ENCODE measurements at places on chromosomes 4 and X.
A peak's percentile ranks its signal among the peaks of the same experiment; 100 is the strongest.

DNA sequence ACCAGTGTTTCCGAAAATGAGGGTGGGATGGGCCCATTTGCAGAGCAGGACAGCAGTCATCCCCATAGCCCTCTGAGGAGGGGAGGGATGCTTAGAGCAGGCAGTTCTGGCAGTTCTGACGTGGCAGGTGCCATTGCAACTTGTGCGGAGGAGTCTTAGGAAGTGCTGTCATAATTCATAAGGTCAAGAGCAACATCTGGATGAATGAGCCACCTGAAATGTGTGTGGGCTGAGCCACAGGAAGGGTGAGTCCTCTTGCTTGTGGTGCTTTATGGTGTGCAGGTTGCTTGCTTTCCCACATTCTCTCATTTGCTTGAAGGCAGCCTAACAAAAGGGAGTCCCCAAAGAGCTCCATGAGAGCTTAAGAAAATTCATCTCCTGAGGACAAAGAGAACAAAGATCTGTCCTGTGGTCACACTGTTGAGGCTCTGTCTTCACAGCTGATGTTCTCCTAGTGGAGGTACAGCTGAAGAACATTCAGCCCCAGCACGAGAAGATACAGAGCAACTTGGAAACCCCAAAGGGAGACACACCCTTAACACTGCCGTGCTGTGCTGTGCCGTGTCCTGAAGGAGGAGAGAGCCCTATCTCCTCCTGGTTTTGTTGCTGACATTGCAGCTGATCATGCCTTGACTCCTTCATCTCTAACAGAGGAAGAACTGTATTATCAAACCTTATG is 60.3 kb downstream of the DLG3 start:
- DNase-seq = no peak

DNA sequence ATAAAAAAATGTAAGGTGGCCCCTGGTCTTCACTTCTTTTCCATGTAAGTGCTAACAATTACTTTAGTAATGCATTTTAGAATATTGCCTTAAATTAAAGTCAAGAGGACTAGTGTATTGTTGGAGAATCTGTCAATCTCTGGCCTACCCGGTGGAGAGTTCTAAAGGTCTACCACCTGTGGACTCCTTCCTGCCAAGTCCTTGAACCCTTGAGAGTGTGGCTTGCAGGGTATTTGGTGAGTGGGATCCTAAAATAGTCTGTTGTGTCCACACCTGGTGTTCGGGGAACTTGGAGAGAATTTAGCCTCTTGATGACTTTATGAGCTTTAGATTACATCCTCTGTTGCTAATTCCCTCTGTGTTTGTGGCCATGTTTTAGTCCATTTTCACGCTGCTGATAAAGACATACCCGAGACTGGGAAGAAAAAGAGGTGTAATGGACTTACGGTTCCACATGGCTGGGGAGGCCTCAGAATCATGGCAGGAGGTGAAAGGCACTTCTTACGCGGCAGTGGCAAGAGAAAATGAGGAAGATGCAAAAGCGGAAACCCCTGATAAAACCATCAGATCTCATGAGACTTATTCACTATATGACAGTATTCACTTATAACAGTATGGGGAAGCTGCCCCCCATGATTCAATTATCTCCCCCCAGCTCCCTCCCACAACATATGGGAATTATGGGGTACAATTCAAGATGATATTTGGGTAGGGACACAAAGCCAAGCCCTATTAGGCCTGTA is 23.8 kb downstream of the DDIT4L start:
- no peak for DNase-seq

DNA sequence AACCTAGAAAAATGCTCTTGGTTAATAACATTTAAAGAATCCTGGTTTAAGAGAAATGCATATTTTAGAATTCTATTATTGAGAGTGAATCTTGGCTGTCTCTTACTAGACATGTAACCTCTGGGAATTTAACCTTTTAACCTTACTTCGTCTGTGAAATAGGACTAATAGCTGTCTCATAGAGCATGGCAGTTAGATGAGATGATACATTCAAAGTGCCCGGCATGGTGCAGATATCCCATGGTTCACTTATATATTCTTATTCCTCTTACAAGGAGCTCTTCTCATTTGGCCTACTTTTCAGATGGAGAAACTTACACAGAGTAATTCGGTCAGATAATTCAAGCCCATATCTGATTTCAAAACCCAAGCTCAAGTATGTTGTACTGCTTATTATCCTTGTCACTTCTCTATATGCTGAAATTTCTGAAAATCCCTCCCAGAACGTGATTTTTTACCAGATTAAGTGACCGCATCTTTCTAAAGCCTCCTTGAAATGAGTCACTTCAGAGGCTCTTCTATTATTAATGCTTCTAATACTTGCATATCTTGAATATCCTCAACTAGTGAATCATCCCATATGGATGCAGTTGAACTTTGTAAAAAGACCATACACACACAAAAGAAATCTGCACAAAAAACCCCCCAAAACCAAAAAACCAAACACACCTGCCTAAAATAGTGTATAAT is 4.9 kb downstream of the CDKN2AIP start:
- no peak for DNase-seq

- DNase-seq = no peak
These were observed 200.2 kb downstream of the GUCY2F start for GRCh38 chrX:109281483-109282275.

DNA sequence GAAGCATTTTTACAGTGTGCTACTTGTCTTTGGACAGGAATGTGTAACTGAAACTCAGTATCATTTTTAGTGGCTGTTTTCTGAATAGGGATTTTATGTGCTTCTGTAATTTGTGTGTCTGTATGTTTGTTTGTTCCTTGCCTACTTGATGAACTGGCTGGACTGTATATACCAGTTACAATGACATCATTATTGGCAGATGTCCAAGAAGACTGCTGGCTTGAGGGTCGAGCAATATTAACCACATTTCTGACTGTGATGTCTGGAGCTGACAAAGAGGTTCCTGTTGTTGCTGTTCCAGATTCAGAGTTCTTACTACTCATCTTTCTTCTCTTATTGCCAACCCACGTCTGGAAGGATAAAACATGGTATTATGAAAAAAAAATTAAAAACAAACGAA is 33.0 kb downstream of the HDX start:
- peak; percentile 64 for DNase-seq

DNA sequence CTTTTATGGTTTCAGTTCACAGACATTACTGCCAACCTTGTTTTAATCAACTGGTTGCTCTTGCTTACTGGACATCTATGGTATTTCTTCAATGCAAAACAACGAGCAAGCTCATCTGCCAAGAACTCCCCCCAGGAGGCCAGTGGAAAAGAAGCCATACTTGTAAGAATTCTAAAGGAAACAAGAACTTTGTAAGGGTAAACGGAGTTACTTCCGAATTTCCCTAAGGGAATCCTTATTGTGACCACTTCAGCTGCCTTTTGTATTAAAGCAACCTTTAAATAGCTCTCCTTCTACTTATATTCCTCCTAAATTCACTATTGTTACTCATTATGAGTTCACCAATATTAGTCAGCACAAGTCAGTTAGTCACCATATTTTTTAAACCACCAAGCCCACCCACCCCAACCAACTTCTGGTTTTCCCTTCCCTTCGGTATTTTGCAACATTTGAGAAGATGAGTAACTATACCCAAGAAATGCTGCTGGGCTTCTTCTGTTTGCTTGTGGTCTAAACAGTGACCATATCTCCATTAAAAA is 602.8 kb upstream of the DIPK2B start:
- no peak for DNase-seq

GRCh38 chr4:28832444-28832843 is 1887.7 kb upstream of the PCDH7 start:
- DNase-seq = no peak

- DNase-seq = no peak
These were observed 22.6 kb downstream of the UVSSA start for GRCh38 chr4:1369479-1370079.

GRCh38 chr4:15587649-15588048 is 67.5 kb downstream of the FBXL5 start:
- DNase-seq = no peak

DNA sequence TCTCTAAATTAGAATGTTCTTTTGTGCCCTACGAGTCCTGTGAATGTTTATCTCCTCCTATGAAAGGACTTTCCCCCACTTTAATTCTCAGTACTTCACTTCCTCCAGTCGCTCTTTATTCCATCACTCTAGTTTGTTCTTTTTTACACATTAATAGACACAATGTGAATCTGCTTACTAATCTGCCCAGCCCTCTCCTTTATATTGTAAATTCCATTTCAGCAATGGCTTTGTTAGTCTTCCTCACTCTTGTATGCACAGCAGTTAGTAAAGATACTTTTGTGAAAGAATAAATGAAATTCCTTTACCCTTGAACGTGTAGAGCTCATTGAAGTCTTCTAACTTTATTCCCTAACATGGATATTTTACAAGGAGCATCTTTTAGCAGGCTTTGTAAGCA is 255.3 kb downstream of the GALNTL6 start:
- no peak for DNase-seq

DNA sequence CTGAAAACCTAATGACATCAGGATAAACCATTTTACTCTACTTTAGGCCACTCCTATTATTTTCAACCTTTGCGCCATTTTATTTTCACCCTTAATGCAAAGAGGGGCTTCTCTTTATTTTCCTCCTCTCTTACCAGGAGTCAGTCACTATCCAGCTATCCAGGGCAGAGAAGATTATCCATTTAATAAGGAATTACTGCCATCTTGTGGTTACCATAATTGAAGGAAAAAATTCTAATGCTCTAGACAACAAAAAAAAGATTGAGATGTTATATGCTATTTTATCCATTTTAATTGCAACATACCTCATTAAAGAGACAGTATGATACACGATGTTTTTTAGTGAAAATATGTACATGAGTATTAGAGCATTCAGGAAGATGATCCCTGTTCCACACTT is 514.5 kb upstream of the FAM241A start:
- peak; percentile 63 for DNase-seq

DNA sequence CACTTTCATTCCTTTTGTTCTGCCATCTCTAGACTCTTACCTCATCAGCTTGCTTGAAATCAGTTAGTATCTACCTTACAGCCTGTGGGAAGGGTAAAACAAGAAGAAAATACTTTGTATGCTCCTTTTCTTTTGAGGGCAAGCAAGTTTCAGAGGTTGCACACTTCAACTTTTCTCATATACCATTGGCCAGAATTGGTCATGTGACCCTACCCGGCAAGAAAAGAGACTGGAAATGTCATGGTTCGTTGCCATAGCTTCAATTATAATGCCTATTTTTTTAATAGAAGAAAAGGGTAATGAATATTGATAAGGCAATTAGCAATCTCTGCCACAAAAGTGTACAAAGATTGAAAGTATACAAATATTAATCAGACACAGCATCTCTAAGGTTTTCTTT is 346.7 kb upstream of the TACR3 start:
- DNase-seq = no peak

GRCh38 chr4:132860976-132861375 is 288.1 kb upstream of the PCDH10 start:
- no peak for DNase-seq
